Gastroesophageal sphincter (tissue), 4 donors: ENCODE measurements at places on chromosomes 6 and 20. TPM values are rescaled to one million over a fixed set of nuclear protein-coding genes. Genes with fewer than 3 reads are reported as not detected.

- no peak overlapping the region for H3K4me3 ChIP-seq
- no peaks in the 10 kb centered on the region for H3K36me3 ChIP-seq
- no peak overlapping the region for H3K27ac ChIP-seq
These were observed 306.0 kb upstream of the THEMIS start for GRCh38 chr6:128206610-128207426.

PRRT1 gene
- total RNA-seq: 3.0 TPM

GRCh38 chr6:50818020-50818419, 651 bp upstream of the TFAP2B start:
- H3K36me3 ChIP-seq: no peaks in the 10 kb centered on the region
- H3K27me3 ChIP-seq: peaks cover 96% of the 10 kb centered on the region

GCNT2 gene
- 23.5 TPM for total RNA-seq

GRCh38 chr6:36064770-36065396, 37.3 kb downstream of the MAPK14 start:
- no peaks in the 10 kb centered on the region for H3K27me3 ChIP-seq
- H3K4me1 ChIP-seq: peaks cover 26% of the 10 kb centered on the region
- H3K36me3 ChIP-seq: peaks cover 10% of the 10 kb centered on the region
- no peak overlapping the region for H3K4me3 ChIP-seq
- no peak overlapping the region for H3K27ac ChIP-seq

DNA sequence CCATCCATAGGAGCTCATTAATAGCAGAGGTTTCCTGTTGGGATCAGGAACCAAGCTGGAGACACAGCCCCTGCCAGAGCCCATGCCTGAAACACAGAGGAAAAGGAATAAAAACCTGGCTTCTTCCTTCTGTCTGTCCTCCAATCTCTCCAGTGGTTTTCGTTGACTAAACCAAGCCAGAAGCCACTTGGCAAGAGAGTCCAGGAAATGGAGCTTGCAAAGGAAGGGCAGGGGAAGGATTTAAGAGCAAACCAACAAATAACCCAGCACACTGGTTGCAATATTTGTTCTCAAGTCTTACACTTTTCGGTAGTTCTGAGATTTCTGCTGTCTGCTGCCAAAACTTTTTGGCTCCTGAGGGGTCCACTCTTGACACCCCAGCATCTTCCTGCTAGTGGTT, 137.0 kb upstream of the BMP2 start:
- no peaks in the 10 kb centered on the region for H3K36me3 ChIP-seq
- ATAC-seq: no peak
- H3K4me3 ChIP-seq: no peak overlapping the region
- no peak overlapping the region for H3K27ac ChIP-seq
- H3K27me3 ChIP-seq: no peaks in the 10 kb centered on the region
